ENCODE measurements at places on chromosomes 3 and 15. TPM values are rescaled to one million over a fixed set of nuclear protein-coding genes. Genes with fewer than 3 reads are reported as not detected.

Gene P2RY12
- total RNA-seq, result not detected

Gene STRC
- total RNA-seq, result 0.91 TPM

Gene SPTSSB
- 2.9 TPM for total RNA-seq

Gene AP3B2
- total RNA-seq, result 0.07 TPM

Gene FMN1
- total RNA-seq, result 0.39 TPM

Gene GNAT1
- total RNA-seq, result not detected

Gene SLC6A1
- not detected for total RNA-seq

DNA sequence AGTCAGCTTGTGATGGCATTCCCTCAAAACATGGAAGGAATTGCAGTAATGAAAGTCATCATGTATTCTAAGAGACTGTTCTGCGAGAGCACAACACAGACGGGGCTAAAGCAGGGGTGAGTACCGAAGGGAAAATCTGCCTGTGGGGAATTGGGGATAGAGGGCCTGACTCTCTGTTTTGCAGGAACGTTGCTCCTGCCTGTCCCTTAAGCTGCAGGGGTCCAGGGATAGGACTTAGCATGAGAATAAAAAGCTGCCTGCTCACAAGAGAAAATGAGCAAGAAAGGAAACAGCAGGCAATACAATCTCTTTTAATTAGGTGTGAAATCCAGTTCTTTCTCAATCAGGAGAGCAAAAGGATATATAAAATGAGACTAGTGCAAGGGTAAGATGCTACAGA, 62.2 kb downstream of the TIGIT start:
- H3K4me3 ChIP-seq, result no peak overlapping the region
- no peaks in the 10 kb centered on the region for H3K4me1 ChIP-seq
- no peaks in the 10 kb centered on the region for H3K36me3 ChIP-seq
- DNase-seq, result no peak

GRCh38 chr15:62565634-62566026, 400.5 kb upstream of the C2CD4B start:
- no peak for DNase-seq
- no peak overlapping the region for H3K4me3 ChIP-seq
- no peaks in the 10 kb centered on the region for H3K36me3 ChIP-seq
- H3K4me1 ChIP-seq, result no peaks in the 10 kb centered on the region

GRCh38 chr3:23991683-23992628, 46.9 kb downstream of the NR1D2 start:
- H3K4me1 ChIP-seq, result no peaks in the 10 kb centered on the region
- no peak overlapping the region for H3K27ac ChIP-seq
- H3K4me3 ChIP-seq, result no peak overlapping the region

DNA sequence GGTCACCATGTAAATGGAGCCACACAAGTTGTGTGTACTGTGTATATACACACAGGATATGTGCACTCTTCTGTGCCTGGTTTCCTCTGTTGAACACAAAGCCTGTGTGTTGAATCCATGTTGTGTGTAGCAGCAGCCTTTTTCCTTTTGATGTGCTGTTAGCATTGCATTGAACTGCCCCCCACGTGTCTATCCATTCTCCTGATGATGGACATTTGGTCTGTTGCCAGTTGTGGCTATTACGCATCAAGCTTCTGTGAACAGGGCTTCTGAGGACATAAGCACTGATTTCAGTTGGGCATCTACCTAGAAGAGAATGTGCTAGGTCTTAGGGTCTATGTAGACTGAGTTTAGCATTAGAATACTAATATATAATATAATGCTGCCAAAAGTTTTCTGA, 77.4 kb downstream of the LSM3 start:
- H3K4me1 ChIP-seq, result no peaks in the 10 kb centered on the region
- no peak for DNase-seq
- H3K27ac ChIP-seq, result no peak overlapping the region

DNA sequence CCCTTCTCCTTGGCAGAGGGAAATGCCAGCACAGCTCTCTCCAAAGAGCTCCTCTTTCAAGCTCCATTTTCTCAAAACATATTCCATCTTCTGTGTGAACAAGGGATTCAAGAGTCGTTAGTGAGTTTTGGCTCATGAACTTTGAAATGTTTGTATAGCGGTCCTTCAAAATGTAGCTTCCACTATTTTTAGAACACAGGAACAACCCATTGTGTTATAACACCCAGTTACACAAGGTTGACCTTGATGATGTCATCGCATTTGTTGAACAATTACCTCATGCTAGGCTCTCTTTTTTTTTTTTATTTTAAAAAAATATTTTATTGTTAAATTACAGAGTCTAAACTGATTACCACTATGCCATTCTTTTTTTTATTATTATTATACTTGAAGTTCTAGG, 251.7 kb downstream of the THSD4 start:
- no peak for DNase-seq
- H3K36me3 ChIP-seq, result no peaks in the 10 kb centered on the region
- peaks cover 10% of the 10 kb centered on the region for H3K4me1 ChIP-seq
- no peak overlapping the region for H3K27ac ChIP-seq

GRCh38 chr15:70088887-70089691, 8.6 kb downstream of the TLE3 start:
- DNase-seq, result no peak
- H3K27ac ChIP-seq, result no peak overlapping the region
- H3K4me1 ChIP-seq, result no peaks in the 10 kb centered on the region

- H3K4me1 ChIP-seq, result no peaks in the 10 kb centered on the region
- DNase-seq, result no peak
- H3K36me3 ChIP-seq, result no peaks in the 10 kb centered on the region
- H3K27ac ChIP-seq, result no peak overlapping the region
- no peak overlapping the region for H3K4me3 ChIP-seq
Measured at GRCh38 chr3:62475306-62475705, 102.0 kb upstream of the FEZF2 start.

DNA sequence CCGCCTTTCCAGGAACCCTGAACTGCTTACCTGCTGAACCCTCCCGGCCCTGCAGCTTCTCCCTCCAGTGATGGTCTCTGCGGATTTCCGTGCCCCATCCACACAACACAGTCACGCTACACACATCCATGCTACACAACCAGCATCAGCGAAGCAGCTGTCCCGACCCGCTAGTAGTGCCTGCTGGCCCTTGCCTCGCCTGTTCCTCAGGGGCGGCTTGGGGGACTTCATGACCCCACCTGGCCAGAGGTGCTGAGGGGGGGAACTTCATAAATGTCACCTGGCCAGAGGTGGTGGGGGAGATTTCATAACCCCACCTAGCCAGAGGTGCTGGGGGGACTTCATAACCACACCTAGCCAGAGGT, 530 bp upstream of the TUBGCP5 start:
- H3K27me3 ChIP-seq, result no peaks in the 10 kb centered on the region
- peaks cover 4% of the 10 kb centered on the region for H3K4me1 ChIP-seq
- peak overlapping the region; percentile 89 for H3K27ac ChIP-seq
- peak overlapping the region; percentile 84 for H3K4me3 ChIP-seq
- H3K36me3 ChIP-seq, result peaks cover 7% of the 10 kb centered on the region
- no peak for DNase-seq

- H3K27me3 ChIP-seq, result no peaks in the 10 kb centered on the region
- no peak overlapping the region for H3K4me3 ChIP-seq
- H3K27ac ChIP-seq, result no peak overlapping the region
- peaks cover 3% of the 10 kb centered on the region for H3K4me1 ChIP-seq
- no peaks in the 10 kb centered on the region for H3K36me3 ChIP-seq
Measured at GRCh38 chr3:158773166-158773565, 28.7 kb upstream of the MFSD1 start.

GRCh38 chr3:94481226-94481898, 418.5 kb downstream of the NSUN3 start:
- no peak overlapping the region for H3K27ac ChIP-seq
- no peak for DNase-seq
- no peaks in the 10 kb centered on the region for H3K4me1 ChIP-seq
- H3K36me3 ChIP-seq, result no peaks in the 10 kb centered on the region
- no peaks in the 10 kb centered on the region for H3K27me3 ChIP-seq
- no peak overlapping the region for H3K4me3 ChIP-seq

DNA sequence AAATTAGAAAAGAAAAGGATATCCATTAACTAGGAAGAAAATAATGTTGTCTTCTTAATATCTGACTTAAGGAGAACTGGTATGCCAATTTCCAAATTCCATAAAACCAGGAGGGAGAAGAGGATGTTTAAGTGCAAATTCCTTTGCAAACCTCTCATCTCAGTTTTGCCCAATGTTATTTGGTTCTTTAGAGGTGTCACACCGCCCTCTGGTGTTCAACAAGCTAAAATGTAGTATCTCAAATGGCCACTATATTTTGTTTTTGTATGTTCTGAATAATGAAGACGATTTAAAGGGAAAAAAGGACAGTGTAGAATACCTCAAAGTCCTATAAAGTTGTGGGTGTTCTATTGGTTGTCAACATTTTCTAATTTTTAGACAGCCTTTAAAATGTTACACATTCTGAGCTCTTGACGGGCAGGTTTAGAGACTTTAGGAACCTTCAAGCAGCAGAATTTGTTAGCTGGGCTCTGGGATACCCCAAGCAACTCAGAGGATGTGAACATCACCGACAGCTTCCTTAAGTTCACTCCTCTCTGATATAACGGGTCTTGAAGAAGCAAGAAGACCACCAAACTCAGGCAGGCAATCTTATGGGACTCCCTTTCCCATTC, 458.3 kb downstream of the MFSD1 start:
- no peak overlapping the region for H3K27ac ChIP-seq
- no peaks in the 10 kb centered on the region for H3K36me3 ChIP-seq
- peak; percentile 45 for DNase-seq
- no peaks in the 10 kb centered on the region for H3K4me1 ChIP-seq

DNA sequence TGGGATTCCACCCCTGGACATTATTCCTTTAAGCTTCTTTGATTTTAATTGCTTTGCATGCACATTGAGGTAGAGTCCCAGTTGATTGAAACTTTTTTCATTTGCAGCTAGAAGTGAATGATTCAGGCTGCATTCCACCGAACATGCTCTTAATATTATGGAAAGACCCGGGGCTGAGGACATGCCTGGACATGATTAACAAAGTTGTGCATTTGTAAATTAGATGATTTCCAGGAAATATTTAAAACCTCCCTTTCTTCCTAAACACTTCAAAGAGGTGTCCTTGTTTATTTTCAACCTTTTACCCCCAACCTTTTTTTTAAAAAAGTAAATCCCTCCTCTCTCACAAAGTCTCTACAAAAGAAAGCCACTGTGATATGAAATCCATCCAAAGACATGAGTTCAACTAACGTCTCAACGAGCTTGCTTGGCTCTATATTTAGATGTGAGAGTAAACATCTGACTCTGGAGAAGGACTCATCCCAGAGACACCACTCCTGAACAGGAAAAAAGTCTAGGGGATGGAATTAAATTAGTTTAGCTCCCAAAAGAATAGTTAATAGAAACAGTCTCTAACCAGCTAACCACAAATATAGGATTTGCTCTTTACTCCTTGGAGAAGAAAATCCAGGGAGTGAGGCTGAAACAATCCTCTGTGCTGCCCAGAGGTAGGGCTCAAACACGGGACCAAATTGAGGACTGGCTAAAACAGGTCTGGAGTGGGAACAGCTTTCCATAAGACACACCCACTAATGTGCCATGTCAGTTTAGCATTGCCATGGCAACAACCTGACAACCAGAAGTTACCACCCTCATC, 83.1 kb downstream of the XXYLT1 start:
- H3K4me3 ChIP-seq, result no peak overlapping the region
- peak overlapping the region; percentile 30 for H3K27ac ChIP-seq
- no peaks in the 10 kb centered on the region for H3K36me3 ChIP-seq
- DNase-seq, result no peak

DNA sequence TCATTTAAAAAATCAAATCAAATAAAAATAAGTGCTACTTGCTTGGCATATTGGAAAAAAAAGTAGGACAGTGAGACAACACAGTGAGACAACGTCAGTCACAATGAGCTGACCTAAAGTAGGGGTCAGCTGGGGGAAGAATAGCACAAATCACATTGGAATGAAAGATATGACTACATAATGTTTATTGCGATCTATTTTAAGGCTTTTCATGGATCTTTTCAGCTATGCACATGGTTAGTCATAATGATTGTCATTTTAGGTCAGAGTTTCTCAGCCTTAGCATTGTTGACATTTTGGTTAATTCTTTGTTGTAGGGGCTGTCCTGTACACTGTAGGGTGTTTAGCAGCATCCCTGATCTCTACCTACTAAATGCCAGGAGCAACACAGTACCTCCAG, 44.5 kb downstream of the CMSS1 start:
- H3K4me1 ChIP-seq, result peaks cover 17% of the 10 kb centered on the region
- H3K27me3 ChIP-seq, result no peaks in the 10 kb centered on the region
- no peak for DNase-seq
- no peaks in the 10 kb centered on the region for H3K36me3 ChIP-seq
- H3K27ac ChIP-seq, result no peak overlapping the region
- no peak overlapping the region for H3K4me3 ChIP-seq

DNA sequence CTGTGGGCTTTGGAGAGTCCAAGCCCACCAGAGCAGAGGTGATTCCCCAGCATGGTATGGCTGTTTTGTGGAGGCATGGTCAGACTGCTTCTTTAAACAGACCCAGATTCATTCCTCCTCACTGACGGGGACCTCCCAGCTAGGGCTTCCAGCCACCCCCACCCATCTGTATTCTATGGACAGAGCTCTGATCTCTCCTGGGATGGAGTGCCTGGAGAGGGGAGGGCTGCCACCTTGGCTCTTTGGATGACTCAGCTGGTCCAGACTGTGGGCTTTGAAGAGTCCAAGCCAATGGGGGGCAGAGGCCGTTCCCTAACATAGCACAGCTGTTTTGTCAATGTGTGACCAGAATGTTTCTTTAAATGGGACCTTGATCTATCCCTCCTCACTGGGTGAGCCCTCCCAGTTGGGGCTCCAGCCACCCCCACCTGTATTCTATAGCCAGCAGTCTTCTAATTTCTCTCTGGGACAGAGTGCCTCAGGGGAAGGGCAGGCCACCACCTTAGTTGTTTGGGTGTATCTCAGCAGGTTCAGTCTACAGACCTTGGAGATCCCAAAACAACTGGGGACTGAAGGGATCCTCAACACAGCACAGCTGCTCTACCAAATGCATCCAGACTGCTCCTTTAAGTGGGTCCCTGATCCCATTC, 122.0 kb upstream of the OSTN start:
- H3K4me1 ChIP-seq, result no peaks in the 10 kb centered on the region
- no peak for DNase-seq
- no peaks in the 10 kb centered on the region for H3K27me3 ChIP-seq

DNA sequence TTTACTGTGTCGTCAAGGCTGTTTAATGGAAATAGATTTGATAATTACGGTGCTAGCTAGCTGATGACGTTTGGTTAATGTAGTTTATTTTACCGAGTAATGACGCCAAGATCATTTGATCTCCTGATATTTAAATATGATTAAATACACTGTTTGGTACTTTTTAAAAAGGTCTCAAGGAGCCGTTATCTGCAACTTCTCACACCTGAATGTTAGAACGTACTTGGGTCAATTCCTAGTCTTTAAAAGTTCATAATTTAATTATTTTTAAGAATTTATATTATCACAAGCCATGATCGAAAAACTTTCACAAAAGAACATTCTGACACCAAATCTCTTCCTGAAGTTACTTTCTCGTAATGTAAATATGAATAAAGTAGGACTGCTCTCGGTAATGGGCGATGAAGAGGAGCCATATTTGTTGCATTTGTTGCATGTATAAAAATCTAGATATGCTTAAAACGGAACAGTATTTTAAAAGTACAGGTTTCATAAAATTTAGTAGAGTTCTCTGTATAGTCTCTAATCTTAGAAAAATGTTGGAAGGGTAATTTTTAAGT, 16.2 kb upstream of the CHD2 start:
- peak overlapping the region; percentile 95 for H3K4me3 ChIP-seq
- peak overlapping the region; percentile 96 for H3K27ac ChIP-seq
- no peak for DNase-seq

GRCh38 chr3:188641076-188641475, 487.1 kb downstream of the LPP start:
- no peaks in the 10 kb centered on the region for H3K36me3 ChIP-seq
- DNase-seq, result no peak
- no peaks in the 10 kb centered on the region for H3K27me3 ChIP-seq
- H3K4me3 ChIP-seq, result no peak overlapping the region

All from HCT116 (cell line).